ENCODE measurements at places on chromosomes 3 and 15.

DNA sequence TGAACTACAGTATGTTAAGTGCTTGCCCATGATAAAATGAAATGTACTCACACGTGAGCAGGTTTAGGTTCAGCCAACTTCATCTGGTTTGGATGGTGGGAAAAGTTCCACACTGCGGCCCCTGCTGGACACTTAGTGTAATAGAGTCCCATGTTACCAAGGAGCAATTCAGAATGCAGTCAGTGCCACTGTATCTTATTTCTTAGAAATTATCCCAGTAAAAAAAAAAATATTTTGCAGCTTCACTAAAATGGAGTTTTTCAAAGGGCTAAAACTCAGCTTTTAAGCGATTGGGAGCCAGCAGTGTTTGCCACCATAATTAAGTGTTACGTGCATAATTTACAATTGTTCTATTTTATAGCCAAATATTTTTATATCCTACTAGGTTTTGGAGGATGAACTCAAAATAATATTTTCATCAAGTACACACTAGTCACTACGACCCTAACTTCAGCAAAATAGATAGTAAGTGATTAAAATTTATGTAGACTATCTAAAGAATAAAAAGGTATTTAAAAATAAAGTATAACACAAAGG is 371.7 kb upstream of the GBE1 start:
- peak; percentile 37 for DNase-seq

- DNase-seq: no peak
Observed at GRCh38 chr15:39075756-39076341, 505.0 kb upstream of the THBS1 start.

GRCh38 chr3:13240928-13241618 is 167.8 kb upstream of the IQSEC1 start:
- DNase-seq: no peak

GRCh38 chr15:99439524-99439835 is 126.3 kb upstream of the MEF2A start:
- DNase-seq: no peak

DNA sequence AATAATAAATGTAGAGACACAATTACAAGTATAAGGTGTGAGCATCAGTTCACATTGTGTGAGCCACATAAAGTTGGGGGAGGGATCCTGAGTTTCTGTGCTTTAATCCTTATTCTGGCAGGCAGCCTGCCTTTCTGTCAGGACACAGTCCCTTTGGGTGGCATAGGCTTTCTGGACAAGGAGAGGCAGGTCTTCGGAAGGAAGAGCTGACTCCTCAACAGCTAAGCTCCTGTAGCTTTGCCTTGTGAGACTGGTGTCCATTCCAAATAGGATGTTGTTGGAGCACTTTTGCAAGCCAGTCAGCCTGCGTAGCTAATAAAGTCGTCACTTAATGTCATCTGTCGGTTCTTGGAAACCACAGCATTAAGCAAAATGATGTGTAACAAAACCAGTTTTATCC is 151.9 kb upstream of the MCTP2 start:
- DNase-seq: no peak
